ENCODE measurements at places on chromosomes 12 and 14. TPM values are rescaled to one million over a fixed set of nuclear protein-coding genes. Genes with fewer than 3 reads are reported as not detected.
A peak's percentile ranks its signal among the peaks of the same experiment; 100 is the strongest.

The PLXNC1 gene
- 3.3 TPM for total RNA-seq

The CLEC1B gene
- not detected for total RNA-seq

The PLEKHD1 gene
- 0.22 TPM for total RNA-seq

The RNASE3 gene
- total RNA-seq = not detected

The GLIPR1L2 gene
- 2.4 TPM for total RNA-seq

The MIP gene
- total RNA-seq = not detected

The BATF gene
- total RNA-seq = 0.62 TPM

The PCED1B gene
- 0.67 TPM for total RNA-seq

The PLEKHG7 gene
- total RNA-seq = not detected

The CACNA2D4 gene
- 1.0 TPM for total RNA-seq

The GPR135 gene
- total RNA-seq = 1.4 TPM

The DRAM1 gene
- 5.0 TPM for total RNA-seq

The SERPINA3 gene
- total RNA-seq = 55.2 TPM

DNA sequence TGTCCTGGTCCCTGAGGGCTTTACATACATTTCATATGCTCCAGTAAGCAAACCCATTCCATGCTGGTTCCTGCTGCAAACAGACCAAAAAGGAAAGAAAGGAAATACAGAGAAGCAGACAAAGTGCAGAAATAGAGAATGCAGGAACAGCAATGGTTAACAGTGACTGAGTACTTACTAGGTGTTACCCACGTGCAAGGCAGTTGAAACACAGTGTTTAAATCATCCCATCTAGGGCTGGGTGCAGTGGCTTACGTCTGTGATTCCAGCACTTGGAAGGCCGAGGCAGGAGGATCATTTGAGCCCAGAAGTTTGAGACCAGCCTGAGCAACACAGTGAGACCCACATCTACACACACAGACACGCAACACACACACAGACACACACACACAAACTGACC is 21.2 kb upstream of the NINJ2 start:
- DNase-seq = no peak

- no peak for DNase-seq
Observed at GRCh38 chr14:99215277-99215676, 56.7 kb downstream of the BCL11B start.

DNA sequence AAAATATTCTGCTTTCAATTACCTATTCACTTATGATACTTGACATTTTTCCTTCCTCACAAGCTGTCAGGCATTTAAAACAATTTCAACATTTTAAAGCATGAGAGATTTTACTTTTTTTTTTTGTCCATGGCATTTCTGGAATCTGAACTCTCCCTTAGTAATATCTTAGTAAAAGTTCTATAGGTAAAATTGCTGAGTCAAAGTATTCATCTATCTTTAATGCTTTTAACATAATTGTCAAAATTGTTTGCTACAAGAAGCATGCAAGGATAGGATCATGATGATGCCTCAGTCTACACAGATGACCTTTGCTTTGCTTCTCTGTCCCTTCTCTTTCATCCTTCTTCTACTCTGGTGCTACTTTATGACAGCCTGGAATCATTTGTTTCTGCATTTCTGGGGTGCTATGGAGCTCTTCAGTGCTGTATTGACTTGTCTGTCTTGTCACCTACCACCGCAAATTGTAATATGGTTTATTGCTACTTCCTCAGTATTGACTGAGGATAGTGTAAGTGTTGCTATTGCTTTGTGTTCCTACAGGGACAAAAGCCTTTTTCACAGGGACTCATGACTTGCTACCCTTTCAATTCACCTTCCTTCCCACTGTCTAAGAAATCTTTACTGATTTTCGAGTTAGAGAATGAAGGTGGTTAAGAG is 589.8 kb upstream of the ATP2B1 start:
- no peak for DNase-seq

GRCh38 chr14:104927432-104927816 is 2.7 kb downstream of the PLD4 start:
- DNase-seq = peak; percentile 39

- no peak for DNase-seq
Observed at GRCh38 chr12:88035907-88036289, 6.7 kb upstream of the C12orf50 start.

GRCh38 chr12:26701604-26702215 is 131.3 kb downstream of the ITPR2 start:
- no peak for DNase-seq

- no peak for DNase-seq
Observed at GRCh38 chr14:99186956-99187690, 84.9 kb downstream of the BCL11B start.

DNA sequence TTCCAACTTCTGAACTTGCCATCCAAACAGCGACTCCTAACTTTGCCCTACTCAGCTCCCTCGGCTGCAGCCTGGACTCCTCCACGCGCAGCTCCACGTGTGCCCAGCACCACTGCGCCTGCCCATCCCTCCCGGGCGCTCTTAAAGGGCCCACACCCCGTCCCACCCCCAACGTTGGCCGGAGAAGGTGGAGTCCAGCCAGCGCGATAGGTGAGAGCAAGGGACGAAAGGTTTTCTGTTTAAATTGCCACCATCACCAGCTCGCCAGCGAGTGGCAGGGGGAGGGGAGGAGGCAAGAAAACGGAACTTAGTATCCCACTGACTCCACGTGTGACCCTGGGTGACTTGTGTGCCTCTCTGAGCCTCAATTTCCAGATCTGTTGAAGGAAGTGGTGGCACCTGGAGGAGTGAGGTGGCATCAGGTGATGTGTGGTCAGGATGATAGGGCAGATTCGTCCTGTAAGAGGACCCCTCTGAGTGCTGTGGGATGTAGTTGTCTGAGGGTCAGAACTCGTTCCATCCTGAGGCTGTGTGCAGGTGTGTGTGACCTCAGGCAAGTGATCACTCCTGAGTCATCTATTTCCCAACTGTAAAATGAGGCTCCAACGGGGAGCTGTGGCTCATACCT is 59.7 kb downstream of the TRPV4 start:
- peak; percentile 60 for DNase-seq

DNA sequence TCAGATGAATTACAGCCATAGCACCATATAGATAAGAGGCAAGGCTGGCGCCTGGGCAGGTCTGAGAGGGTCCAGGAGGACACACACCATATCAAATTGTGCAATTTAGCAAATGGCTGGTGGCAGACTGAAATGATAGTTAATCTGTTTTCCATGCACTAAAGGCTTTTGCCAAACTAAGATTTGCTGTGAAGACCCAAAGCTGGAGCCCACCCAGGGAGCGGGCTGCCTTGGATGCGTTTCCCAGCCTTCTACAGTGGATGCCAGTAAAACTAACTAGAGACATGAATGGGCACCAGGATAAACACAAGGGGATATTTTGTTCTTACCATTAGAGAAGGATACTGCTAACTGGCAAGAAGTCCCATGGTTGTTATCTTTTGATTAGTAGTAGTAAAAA is 475.1 kb downstream of the DPF3 start:
- DNase-seq = no peak

- no peak for DNase-seq
Observed at GRCh38 chr14:68593806-68594536, 198.9 kb downstream of the ZFP36L1 start.

DNA sequence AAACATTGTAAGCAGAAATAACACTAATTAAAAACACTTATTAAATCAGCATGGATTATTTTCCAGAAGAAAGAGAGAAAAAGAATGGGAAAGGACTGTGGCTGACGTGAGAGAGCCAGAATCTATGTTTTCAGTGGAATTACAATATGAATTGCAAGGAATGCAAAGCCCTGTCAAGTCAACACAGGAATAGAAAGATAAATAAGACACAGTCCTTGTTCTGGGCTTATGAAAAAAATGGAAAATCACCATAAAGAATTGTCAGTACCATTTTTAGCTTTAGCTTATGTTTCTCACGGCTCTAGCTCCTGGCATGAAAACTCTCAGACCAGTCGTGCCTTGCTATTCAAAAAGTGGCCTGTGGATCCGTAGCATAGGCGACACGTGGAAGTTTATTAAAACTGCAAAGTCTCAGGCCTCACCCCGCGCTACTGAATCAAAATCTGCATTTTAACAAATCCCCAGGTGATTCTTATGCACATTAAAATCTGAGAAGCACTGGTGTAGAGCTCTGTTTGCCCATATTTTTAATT is 549.1 kb downstream of the RPS29 start:
- DNase-seq = no peak

DNA sequence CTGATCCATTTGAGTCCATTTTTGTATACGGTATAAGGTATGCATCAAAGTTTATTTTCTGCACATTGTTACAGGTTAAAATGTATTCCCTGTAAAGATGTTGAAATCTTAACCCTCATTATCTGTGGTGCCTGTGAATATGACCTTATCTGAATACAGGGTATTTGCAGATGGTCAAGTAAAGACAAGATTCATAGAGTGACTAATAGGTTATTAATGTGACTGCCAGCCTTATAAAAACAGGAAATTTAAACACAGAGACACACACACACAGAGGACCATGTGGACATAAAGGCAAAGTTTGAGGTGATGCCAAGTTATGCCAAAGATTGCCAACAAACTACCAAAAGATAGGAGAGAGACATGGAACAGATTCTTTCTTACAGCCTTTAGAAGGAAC is 347.2 kb upstream of the DCN start:
- no peak for DNase-seq

GRCh38 chr14:57533214-57533613 is 39.6 kb upstream of the CCDC198 start:
- DNase-seq = no peak

DNA sequence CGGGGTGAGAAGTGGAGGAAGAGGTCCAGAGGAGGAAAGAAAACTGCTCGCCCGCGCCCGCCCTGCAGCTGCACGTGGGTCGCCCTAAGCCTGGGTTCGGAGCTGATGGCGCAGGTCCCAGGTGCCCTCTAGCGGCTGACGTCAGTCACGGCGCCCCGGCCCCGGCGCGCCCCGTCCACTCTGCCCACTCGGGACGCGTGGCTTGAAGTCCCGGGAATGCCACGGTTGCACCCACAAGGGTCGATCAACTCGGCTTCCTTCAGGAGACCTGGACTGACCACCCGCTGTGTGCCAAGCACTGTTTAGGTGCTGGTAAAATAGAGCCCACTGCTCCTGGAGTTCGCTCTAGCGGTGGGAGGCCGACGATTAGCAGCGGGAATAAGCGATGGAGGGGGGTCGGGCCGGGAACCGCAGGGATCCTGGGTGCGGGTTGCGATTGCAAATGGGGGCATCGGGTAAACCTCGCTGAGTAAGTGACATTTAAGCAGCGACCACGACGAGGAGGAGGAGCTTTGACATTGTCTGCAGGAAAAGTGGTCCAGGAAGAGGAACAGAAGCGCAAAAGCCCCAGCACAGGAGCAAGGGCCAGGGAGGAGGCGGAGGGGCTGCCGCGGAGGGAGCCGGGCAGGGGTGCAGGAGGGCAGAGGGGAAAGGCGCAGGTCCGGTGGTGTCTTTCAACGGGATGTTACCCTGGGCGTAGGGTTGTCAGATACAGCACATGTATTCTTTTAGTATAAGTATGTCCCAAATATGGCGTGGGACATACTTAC is 5.1 kb upstream of the ZNF839 start:
- peak; percentile 90 for DNase-seq

- DNase-seq = no peak
Observed at GRCh38 chr14:20781803-20782202, 735 bp downstream of the RNASE6 start.

- no peak for DNase-seq
Observed at GRCh38 chr14:54474232-54474793, 14.5 kb downstream of the GMFB start.

- DNase-seq = no peak
Observed at GRCh38 chr14:82080370-82080769, 546.7 kb upstream of the SEL1L start.

GRCh38 chr12:54196396-54196795 is 7.6 kb upstream of the SMUG1 start:
- DNase-seq = no peak

GRCh38 chr14:70803321-70804310 is 5.7 kb downstream of the MAP3K9 start:
- DNase-seq = no peak

GRCh38 chr12:131547555-131547954 is 163.3 kb upstream of the SFSWAP start:
- DNase-seq = no peak

- peak; percentile 41 for DNase-seq
Observed at GRCh38 chr14:104686624-104687517, 2.5 kb upstream of the INF2 start.

GRCh38 chr12:129028844-129029243 is 175.6 kb downstream of the GLT1D1 start:
- DNase-seq = no peak

GRCh38 chr12:65434737-65435136 is 156.3 kb downstream of the MSRB3 start:
- no peak for DNase-seq

GRCh38 chr12:25365340-25365730 is 114.6 kb upstream of the KRAS start:
- DNase-seq = no peak

- DNase-seq = no peak
Observed at GRCh38 chr12:5577741-5578140, 145.8 kb downstream of the NTF3 start.

- DNase-seq = no peak
Observed at GRCh38 chr12:7929083-7929792, 6.7 kb downstream of the SLC2A3 start.

- no peak for DNase-seq
Observed at GRCh38 chr14:59926534-59926933, 6.6 kb downstream of the LRRC9 start.

DNA sequence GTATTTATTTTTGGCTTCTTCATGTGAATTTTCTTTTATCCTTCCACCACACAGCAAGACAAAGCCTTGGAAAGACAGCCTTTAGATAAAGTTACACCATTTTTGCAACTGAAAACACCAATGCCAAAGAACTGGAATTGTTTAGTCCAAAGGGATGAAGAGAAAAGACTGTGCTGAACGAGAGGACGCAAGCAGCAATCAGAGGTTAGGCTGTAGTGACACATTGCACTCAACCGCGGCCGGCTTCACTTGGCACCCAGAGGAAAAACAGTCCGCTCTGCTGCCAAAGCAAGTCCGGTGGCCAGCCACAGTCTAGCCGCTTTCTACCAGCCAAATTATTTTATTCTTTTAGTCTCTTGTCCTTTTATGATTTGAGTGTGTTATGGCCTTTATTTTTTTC is 49.1 kb upstream of the KCNJ8 start:
- peak; percentile 76 for DNase-seq
